Endodermal cell (in vitro differentiated cells): ENCODE measurements at places on chromosomes 1 and 21.

- no peak for DNase-seq
These were observed 27.7 kb downstream of the ERO1B start for GRCh38 chr1:236253918-236254637.

DNA sequence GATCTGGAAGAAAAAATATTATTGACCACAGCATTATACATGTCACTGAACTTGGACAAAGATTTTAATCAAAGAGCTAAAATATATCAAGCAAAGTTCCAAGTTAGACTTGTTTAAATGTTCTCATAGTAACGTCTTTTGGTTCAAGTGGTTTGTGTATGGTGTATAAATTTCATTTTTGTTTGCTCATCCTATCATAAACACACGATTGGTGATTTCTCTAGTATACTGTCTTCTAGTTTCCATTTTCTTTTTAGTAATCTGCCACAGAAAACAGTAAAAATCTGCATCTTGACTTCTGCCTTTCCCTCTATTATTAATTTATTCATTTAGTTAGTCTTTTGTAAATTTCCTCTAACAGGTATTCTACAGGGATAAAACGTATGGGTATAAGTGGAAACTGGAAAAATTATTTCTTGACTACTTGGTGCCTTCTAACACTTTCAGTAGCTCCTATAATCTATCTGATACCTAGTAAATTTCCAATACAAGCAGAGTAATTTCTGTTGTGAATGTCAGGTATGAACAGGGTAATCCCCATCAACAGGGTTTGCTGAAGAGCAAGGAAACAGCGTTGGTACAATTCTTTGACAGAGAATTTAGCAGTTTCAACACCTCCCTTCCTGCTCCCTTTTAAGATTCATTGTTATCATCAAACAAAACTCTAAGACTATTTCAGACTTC, 268.0 kb downstream of the PTPRC start:
- DNase-seq = no peak

DNA sequence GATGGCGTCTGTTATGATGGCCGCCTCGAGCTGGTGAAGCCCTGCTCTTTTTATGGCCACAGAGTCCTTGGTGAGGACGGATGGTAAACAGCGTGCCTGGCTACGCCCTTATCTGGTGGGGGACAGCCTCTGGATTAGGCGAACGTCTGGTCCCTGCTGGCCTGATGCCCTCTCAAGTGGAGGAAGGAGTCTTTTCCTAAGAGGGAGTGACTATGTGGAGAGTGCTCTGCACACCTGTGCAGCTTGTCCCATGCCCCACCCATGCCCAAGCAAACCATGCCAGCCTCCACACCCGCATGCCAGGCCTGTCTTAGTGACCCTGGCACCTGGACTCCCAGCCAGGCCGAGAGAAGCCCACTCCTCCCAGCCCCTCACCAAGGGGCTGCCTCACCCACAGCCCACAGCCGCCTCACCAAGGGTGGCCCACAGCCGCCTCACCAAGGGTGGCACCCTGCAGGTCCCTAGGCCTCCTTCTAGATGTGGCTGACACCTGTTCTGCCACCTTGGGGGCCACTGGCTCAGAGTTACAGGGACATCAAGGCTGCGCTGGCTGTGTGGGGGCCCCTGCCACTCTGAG, 40.2 kb downstream of the WNT9A start:
- DNase-seq = no peak

GRCh38 chr1:29084196-29084521, 39.5 kb downstream of the TMEM200B start:
- no peak for DNase-seq

DNA sequence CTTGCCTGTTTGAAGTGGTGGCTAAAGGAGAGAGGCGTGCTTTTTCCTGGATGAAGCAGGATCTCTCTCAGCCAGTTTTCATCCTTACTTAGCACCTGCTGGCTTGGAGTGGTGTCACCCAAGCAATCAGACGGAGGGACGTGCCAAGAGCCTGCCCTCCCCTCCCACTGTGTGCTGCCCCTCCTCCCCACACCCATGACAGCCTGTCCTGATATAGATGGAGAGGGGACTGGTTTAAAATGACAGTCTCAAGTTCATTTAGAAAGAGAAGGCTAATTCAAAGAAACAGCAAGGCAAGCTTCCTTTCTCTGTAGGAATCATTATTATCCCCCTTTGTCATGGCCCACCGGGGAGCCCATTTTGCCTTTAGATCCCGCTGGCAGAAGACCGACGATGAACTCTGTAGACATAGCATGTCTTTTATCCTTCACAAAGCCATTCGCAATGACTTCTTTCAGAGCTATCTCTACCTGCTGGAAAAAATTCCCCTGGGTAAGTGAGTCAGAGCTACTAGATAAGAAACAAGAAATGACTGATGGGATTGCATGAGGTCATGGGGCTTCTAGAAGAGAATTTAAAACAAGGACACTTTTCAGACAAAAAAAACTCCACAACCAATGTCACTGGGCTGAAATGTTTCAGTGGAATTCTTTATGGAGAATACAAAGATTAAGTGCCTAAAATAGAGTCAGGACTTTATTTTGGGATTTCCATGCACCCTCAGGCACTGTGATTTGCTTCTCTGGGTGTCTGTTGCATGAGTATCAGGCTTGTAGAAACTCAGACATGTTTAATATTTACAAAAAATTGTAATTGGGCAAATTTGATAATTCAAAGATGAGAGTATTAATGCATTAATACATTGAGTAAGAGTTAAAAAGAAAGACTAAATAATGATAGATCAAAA, at the start of gene NTMT2:
Gene NTMT2, plus strand, starts transcription at position 190 of the 907 bp plus-strand sequence. Its CDS starts 149 bp downstream, at position 339.
- peak; percentile 96 for DNase-seq

- DNase-seq = no peak
These were observed 22.2 kb downstream of the SGIP1 start for GRCh38 chr1:66556161-66556611.
